ENCODE measurements at places on chromosomes 4 and X.

DNA sequence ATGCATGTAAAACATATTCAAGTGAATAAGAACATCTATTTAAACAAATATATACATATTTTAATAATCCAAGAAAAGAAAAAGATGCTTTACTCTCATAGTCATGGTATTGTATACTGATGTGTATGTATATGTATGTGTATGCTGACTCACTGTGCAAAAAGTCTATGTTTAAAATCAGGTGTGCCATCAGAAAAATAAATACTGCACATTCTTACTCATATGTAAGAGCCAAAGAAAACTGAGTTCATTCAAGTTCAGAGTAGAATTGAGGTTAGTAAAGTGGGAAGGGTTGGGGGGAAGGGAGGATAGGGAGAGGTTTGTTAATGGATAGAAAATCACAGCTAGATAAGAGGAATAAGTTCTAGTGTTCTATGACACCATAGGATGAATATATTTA, 403.9 kb upstream of the SMIM31 start:
- no peak for DNase-seq

GRCh38 chr4:48334900-48335384, 6.4 kb upstream of the SLAIN2 start:
- DNase-seq: no peak

- no peak for DNase-seq
These were observed 195.7 kb downstream of the GASK1B start for GRCh38 chr4:157977086-157977485.

DNA sequence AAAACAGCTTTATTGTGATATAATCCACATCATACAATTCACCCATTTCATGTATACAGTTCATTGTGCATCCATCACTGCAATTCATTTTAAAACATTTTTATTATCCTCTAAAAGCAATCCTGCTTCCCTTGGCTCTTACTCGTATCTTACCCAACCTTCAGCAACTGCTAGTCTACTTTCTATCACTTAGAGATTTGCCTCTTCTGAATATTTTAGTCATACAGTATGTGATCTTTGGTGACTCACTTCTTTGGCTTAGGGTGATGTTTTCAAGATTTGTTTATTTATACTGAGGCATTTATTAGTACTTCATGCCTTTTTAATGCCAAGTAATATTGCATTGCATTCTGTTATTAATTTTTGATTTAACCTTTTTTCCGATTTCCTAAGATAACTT, 15.0 kb upstream of the MSMO1 start:
- DNase-seq: no peak

- no peak for DNase-seq
These were observed 58.2 kb upstream of the DIPK2B start for GRCh38 chrX:45258731-45259402.

DNA sequence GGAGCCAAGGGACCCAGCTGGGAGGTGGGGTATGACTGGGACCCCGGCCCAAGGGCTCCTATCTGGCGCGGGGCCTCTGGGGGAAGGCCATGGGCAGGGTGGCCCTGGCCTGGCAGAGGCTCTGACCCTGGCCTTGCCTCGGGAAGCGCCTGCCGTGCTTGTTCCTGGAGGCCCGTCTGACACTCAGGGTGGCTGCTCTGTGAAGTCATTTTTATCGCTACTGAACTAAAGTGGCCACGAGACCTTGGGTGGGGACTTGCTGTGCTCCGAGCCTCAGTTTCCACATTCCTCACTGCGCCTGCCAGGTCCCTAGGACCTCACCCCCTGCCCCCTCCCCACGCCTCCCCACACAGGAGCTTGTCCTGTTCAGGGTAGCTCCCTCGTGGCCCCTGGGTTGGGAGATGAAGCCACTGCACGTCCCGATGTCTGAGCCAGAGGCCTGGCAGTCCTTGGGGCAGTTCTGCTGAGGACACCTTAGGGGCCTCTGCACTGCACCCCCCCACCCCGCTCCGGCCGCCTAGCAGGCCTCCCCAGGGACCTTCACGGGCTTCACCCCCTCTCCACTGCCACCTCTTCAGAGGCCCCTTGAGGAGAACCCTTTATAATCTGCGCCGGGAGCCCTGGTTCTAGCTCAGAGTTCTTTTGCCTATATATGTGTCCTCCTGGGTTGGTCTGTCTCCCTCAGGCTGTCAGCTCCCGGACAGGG, 639 bp upstream of the SORCS2 start:
- DNase-seq: no peak

- no peak for DNase-seq
These were observed 68.5 kb downstream of the AFF1 start for GRCh38 chr4:87003266-87003665.

DNA sequence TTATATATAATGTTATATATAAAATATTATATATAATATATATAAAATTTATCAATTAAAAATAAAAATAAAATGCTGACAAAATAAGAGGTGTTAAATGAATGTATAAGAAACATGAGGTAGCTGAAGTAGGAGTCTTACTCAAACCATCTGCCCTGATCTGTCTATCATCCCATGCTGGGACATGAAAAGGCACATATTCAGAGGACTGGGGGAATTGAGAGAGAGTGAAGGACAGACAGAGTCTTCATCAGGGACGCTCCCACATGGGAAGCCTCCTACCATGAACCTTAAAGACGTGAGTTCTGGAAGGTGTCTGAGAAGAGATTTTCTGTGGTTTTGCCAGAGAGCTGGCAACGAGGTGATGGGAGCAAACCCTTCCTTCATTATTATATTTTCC, 4.1 kb upstream of the ARSF start:
- DNase-seq: no peak

DNA sequence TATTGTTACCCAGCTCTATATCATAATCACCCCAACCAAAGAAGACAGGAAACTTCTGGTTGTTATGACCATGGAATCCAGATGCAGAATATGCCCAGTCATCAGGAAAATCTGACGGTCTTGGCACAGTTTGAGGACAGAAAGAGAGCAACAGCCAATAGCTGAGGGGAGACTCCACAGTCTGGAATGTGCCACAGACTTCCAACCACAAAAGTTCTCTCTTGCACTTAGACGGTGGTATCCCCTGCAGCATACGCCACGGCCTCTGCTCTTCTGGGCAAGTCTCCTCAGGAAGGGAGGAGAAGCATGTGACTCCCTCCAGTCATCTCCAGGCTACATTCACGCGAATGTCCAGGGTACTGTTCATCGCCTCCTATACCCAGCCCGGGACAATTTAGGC, 18.4 kb downstream of the ZNF827 start:
- DNase-seq: no peak

DNA sequence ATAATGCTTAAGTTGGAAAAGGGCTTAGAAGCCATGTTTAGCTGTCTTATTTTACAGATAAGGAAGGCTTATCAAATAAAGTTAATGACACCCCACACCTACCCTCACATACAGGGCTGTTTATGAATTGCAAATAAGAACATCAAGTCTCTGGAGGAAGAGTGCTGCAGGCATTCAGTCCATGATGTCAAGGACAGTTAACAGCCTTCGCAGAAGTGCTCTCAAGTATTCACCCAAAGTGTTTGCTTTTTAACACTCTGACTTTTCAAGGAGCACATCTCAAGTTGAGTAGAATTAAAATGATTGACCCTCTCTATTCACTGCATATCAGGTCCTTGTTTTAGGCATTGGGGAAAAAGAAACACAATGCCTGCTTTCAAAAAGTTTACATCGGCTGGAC, 328.7 kb downstream of the LDB2 start:
- DNase-seq: no peak

- DNase-seq: no peak
These were observed 323.2 kb downstream of the ARHGAP24 start for GRCh38 chr4:85798012-85798770.

- no peak for DNase-seq
These were observed 2.1 kb upstream of the SRPK3 start for GRCh38 chrX:153778684-153779101.

DNA sequence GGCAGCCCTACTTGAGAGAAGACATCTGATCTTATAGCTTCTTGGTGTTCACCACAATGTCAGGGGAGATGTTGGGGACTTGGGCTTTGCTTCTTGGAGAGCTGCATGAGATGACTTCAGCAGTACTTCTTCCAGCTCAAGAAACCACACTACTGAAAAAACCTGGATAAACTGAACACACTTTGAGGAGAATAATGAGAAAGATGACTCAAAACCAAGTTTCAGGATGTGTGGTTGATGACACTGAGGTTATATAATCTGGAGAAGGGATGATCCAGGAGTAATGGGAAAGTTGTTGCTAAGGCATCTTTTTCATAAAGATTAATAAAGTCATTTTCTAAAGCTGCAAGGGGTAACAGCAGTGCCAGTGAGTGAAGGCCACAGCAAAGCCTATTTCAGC, 58.4 kb upstream of the PNPLA4 start:
- no peak for DNase-seq

GRCh38 chr4:16418814-16419213, 192.5 kb upstream of the TAPT1 start:
- no peak for DNase-seq

DNA sequence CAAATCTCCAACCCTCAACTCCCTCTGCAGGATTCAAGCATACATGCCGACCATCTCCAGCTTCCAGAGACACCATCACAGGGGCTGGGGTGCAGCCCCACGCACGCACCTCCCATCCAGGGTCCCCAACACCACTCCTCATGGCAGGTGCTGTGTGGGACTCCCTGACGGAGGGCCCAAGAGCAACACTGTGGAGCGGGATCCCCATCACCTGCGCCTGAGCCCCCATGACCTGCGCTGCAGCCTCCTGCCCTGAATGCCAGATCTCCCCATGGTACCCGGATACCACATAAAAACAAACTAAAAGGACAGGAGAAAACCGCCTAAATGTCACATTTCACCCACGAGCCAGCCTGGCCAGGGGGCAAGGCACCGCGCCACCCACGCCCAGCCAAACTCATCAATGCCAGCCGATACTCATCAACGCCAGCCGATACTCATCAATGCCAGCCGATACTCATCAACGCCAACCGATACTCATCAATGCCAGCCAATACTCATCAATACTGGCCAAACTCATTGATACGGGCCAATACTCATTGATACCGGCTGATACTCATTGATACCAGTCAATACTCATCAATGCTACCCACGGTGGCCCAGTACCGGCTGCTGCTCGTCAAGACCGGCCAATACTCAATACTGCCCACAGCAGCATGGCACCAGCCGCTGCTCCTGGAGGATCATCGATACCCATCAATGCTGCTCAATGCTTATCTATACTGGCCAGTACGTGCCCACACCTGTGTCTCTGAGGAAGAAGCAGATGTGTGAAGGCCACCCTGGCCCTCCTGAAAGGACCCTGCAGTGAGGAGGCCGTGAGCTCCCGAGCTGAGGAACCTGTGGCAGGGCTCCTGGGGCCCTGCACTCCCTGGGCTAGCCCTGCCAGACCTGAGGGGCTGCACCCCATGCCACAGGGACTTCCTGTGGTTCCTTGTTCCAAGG, 6.2 kb downstream of the CTBP1 start:
- no peak for DNase-seq

DNA sequence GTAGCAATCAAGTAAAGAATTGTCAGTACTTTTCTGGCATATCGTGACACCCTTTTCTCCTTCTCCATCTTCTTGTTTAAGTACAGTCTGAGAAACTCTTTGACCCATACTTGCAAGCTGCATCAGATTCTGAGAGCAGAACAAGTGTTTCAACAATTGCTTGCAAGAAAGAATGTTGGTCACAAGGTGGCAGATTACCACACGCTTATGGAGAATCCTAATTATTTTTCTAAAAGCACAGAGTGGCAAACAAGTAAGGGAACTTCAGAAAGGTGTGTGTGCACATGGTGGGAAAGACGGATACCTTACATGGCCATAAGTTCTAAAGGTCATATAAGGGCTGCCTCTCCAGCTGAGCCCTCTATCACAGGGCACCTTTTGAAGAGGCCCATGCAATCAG, 136.4 kb upstream of the FGF13 start:
- DNase-seq: no peak

DNA sequence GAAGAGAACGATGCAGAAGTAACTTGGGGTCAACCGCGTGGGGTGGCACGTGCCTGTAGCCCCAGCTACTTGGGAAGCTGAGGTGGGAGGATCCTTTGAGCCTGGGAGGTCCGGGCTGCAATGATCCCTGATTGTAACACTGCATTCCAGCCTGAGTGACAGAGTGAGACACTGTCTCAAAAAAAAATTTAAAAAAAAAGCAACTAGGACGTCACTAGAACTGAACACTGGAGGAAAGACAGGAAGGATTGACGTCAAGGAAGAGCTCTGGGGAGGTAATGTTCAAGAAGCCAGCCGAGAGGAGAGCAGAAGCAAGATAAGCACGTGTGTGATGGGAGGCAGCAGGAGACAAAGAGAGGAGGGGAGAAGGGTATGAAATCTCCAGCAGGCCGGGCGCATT, 28.7 kb downstream of the S100G start:
- DNase-seq: no peak

DNA sequence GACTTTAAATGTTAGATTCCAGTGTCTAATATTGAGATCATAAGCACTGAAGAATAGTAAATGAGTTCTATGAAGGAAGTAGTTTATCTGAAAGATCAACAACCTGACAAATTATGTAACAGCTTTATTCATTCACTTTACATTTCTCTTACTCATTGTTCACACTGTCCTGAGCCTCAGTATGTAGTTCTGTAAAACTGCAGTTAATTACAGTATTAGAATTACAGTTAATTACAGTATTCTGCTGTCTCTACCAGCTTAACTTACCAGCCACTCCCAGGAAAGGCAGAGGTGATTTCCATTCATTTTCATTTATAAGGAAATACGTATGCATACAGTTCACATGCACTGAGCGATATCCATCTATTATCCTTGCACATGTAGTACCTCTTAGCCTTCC, 32.7 kb downstream of the NFKB1 start:
- no peak for DNase-seq

- no peak for DNase-seq
These were observed at the start of gene DDIT4L for GRCh38 chr4:100189820-100190642. Gene DDIT4L (minus strand): TSS chr4:100190468. CDS start chr4:100189983, 485 bp downstream.

DNA sequence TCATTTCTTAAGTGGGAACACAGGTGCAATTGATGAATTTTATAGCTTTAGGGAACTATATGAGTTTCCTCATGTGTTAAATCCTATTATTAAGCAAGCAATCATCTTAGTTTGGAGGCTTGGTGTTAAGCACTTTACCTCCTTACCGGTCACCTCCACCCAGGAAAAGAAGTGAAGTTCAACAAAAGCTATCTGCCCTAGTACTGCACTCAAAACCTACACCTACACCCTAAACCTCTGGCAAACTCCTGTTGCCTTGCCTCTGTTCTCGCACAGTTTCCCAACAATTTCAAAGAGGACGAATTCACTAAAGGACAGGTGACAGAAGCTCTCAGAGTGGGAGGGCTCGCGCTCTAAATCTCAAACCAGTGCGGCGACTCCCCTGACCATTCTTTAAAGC, 85.7 kb upstream of the TENT5D start:
- DNase-seq: no peak

DNA sequence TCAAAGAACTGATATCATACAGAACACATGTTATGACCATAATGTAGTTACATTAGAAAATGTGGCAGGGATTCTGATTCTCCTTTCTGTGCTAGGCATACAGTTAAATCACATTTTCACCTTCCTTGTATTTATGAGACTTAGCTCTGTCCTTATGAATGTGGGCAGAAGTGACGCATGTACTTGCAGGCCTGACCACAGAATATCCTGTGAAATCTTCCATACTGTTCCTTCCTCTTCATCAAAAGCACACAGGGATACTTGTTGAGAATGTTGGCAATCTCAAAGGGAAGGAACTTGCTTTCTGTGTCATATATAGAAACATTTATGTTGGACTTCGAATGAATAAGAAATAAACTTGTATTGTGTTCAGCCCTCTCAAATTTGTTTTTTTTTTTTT, 17.2 kb upstream of the MYOZ2 start:
- DNase-seq: no peak

GRCh38 chrX:10502961-10503360, 117.4 kb downstream of the MID1 start:
- DNase-seq: no peak

GRCh38 chrX:136697156-136697555, 49.2 kb downstream of the CD40LG start:
- no peak for DNase-seq
